Vagina (tissue), 2 donors: ENCODE measurements at places on chromosomes 3 and 15.

- H3K27me3 ChIP-seq = no peaks in the 10 kb centered on the region
- no peak for DNase-seq
- H3K36me3 ChIP-seq = no peaks in the 10 kb centered on the region
Observed at GRCh38 chr15:50162969-50163718, 18.9 kb upstream of the SLC27A2 start.

DNA sequence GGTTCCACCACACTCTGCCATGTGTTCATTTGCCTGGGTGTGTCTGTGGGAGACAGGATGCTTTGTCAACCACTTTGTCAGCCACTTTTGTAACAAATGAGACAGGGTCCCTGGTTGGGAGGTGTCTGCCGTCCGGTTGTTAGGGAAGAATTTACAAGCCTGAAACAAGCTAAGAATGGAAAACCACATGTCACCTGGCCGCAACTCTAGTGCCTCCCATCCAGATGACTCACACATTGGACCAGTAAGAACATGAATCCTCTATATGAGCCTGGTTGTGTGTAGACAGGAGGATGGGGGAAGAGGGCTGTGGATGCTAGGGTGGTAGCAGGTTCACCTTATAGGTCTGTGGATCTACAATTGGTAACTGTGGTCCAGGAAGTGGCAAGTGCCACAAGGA is 335.3 kb downstream of the CLSTN2 start:
- no peak overlapping the region for H3K4me3 ChIP-seq
- H3K4me1 ChIP-seq = no peaks in the 10 kb centered on the region
- no peak overlapping the region for H3K27ac ChIP-seq
- H3K27me3 ChIP-seq = no peaks in the 10 kb centered on the region

DNA sequence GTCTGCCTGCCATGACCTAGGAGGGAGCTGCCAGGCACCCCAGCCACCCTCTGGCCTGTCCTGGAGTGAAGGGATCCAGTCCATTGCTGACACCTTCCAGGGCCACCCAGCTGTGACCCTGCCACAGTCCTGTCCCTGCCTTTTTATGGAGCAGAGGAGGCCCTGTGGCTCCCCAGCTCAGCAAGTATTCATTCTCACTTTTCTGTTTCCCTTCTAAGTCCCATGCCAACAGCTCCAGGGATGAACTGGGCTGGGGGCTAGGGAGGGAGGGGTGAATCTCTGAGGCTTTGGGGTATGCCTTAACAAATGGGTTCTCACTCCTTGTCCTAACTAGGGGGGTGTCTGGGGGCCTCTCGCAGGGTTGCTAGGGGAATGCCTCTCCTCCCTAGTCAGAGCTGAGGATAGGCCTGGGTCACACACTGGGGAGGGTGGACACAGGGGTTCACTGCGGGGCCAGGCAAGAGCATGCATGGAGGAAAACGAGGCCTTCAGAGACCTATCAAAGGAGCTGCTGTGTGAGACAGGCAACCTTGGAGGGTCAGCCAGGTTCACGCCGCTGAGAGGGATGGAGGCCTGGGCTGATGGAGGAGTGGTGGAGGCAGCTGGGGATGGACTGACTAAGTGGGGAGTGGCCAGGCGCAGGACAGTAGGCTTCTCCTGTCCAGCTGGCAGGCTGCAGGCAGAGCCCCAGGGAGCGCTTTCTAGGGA is 31.8 kb downstream of the EPHB3 start:
- no peak overlapping the region for H3K4me3 ChIP-seq
- H3K27me3 ChIP-seq = no peaks in the 10 kb centered on the region

DNA sequence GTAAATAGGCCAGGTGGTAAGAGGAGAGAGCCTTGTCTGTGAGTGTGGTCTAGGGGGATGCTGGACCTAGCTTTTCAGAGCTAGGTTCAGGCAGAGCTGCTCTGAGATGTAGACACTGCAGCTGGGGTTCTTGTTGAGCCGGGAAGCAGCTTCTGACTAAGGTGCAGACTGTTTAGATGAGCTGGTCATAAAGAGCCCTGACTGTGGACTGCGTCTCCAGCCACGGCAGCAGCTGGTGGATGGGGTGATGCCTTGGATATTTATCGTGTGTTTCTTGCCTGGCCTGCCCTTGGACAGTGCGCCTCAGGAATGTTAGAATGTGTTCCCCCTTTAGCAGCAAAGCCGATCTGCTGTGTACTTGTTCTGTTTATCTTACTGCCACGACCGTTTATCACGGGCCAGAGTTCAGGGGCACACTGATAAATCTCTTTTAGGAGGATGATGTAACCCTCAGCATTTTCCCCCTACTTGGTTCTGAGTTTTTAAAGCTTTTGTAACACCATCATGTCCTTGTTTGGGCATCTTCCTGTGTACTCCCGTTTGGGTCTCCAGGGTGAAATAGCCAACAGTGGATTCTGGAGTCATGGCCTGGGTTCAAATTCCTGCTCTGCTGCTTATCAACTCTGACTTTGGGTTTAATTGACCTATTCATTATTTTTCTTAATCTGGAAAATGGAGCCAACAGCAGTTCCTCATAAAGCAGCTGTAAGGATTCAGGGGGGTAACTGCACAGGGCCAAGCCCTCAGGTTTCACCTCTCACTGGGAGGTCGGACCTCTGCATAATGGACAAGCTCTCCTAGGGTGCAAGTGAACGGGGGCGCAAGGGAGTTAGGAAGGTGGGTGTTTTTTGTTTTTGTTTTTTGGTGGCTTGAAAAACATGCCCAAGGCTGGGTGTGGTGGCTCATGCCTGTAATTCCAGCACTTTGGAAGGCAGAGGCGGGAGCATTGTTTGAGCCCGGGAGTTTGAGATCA is 51.4 kb downstream of the FLNB start:
- H3K4me3 ChIP-seq = no peak overlapping the region
- peaks cover 52% of the 10 kb centered on the region for H3K4me1 ChIP-seq
- no peaks in the 10 kb centered on the region for H3K27me3 ChIP-seq
- no peak for DNase-seq

DNA sequence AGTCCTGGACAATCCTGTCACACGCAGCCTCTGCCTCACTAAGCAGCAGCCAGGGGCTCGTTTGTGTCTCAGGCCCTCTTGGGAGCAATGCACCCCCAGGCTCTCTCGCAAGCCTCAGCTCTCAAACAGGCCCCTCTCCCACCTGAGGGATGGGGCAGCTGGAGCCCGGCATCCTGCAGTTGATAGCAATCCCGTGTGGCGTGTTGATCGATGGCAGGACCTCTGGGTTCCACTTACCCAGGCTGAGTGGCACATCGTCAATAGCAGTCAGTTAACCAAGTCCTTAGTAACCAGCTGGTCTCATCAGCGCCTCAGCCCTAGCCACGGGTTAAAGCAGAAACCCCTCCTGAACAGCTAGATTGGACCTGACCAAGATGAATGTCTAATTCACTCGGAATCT is 36.5 kb upstream of the PLXNA1 start:
- H3K4me3 ChIP-seq = no peak overlapping the region
- H3K27ac ChIP-seq = no peak overlapping the region
- H3K4me1 ChIP-seq = no peaks in the 10 kb centered on the region
- H3K27me3 ChIP-seq = no peaks in the 10 kb centered on the region
